Stimulated activated CD4-positive, alpha-beta T cell treated with anti-CD3 and anti-CD28 coated beads, TNF-alpha, amount 100 ng/mL, for 24 hours (primary cell): ENCODE measurements at places on chromosomes 2 and 18.

GRCh38 chr2:217849154-217849975 lies 153.4 kb downstream of the TNS1 start:
- no peak for DNase-seq

DNA sequence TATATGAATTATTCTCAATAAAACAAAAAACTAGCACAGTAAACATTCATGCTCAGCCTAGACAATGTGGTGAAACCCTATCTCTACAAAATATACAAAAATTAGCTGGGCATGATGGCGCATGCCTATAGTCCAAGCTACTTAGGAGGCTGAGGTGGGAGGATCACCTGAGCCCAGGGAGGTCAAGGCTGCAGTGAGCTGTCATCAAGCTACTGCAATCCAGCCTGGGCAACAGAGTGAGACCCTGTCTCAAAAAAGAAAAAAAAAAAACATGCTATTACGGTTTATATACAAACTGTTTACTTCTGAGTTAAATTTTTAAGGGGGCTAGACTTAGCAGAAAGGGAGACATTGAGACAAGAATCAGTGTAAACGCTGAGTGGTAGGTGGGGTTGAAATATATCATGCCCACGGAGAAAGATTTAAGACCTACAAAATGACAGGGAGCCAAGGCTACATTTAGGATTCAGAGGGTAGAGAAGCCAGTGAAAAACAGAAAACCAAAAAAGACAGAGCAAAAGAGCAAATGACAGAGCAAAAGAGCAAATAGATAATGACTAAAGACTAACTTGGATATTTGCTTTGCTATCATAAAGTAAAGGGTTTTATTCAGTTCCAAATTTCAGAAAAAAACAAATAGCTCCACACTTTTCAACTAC lies 7.5 kb downstream of the TTC32 start:
- no peak for DNase-seq

DNA sequence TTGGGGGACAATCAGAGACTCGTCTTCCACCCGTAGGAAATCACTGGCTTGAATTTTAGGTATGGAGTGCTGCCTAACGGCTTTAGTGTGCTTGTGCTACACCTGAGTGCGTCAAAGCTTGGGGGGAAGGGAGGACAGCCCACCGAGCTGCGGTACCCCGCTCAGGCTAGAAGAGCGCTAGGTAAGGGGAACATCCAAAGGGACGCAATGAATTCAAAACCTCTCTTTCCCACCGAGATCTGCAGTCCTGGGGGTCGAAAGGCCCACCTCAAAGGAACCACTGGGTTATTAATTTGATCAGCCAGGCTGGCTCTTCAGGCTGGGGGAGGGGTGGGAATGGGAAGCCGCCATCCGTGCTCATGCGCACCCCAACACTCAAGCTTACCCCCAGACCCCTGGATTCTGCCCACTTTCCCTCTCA lies 2.7 kb downstream of the EPHA4 start:
- no peak for DNase-seq

- no peak for DNase-seq
Measured at GRCh38 chr2:66305718-66306117, 129.2 kb upstream of the MEIS1 start.

GRCh38 chr2:207505728-207506127 lies 24.0 kb upstream of the CREB1 start:
- no peak for DNase-seq

DNA sequence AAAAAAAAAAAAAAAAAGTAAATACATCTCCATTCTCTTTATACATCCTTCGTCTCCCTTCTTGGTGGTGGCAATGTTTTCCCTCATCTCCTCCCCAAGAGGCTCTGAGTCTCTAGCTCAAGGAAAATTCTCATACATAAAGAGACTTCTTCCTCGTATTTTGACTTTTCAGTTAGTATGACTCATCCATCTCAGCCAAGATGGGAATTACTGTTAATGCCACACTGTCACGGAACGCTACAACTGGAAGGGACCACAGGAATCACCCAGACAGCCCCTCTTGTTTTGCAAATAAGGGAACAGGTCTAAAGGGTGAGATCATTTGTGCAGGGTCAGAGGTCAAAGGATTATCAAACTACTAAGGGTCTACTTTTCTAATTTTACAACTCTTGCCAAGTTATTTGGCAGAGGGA lies 19.5 kb downstream of the NFE2L2 start:
- no peak for DNase-seq
